ENCODE measurements at places on chromosomes 5 and 9. TPM values are rescaled to one million over a fixed set of nuclear protein-coding genes. Genes with fewer than 3 reads are reported as not detected.

Gene GFI1B
- not detected for total RNA-seq

Gene PAX5
- not detected for total RNA-seq

Gene F12
- total RNA-seq = 0.39 TPM

Gene CD14
- 0.98 TPM for total RNA-seq

Gene OBP2B
- not detected for total RNA-seq

Gene PDLIM7
- 63.9 TPM for total RNA-seq

Gene SLC6A3
- total RNA-seq = under 0.01 TPM

Gene HSD17B3
- total RNA-seq = not detected

Gene IFNK
- total RNA-seq = not detected

Gene TAS2R1
- total RNA-seq = not detected

Gene AQP7
- total RNA-seq = 0.59 TPM

Gene EFNA5
- total RNA-seq = 11.1 TPM

Gene SUSD3
- 4.0 TPM for total RNA-seq

Gene ABL1
- 126 TPM for total RNA-seq

Gene NFIB
- 57.3 TPM for total RNA-seq

Gene BTNL3
- not detected for total RNA-seq

Gene BARHL1
- not detected for total RNA-seq

Gene TMC1
- total RNA-seq = 0.37 TPM

Gene OR13C2
- total RNA-seq = not detected

Data from subcutaneous preadipocyte (primary cell).